ENCODE measurements at places on chromosomes 6 and 20. TPM values are rescaled to one million over a fixed set of nuclear protein-coding genes. Genes with fewer than 3 reads are reported as not detected.

RANBP9 gene
- 50.6 TPM for total RNA-seq

DNA sequence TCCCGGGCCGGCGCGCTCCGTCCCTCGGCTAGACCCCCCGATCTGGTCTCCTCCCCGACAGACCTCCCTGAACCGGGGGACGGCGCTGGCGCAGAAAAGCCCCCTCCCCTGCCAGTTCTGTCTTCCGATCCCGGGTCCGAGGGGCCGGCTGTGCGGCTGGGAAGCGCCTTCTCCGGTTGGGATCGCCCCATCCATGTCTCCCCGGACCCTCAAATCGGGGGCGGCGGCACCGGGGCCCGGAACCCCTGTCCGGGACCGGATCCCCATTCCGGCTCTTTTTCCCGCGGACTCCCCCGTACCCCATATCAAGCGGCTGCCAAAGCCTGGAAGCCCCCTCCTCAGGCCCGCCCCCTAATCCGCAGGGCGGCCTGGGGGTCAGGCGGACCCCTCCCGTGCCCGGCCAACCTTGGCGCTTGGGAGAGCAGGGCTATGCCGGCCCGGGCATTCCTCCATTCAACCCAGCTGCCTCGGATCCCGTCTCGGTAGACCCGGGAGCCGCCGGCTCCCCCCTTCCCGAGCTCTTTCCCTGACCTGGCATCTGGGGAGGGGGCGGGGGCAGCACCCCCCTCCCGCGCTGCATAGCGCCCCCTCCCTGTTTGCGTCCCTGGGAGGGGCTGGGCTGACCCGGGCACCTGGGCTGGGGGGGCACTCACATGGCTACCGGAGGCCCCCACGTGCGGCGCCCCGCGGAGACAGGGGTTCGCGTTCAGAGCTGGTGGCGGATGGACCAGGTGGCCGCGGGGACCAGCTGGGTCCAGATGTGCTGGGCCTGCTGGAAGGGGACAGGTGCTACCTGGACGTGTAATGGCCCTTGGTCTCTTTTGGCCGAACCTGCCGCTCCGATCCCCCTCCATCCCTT is 643 bp downstream of the DLGAP4 start:
- DNase-seq: no peak

GRCh38 chr6:5679270-5679669 is 327.5 kb downstream of the NRN1 start:
- DNase-seq: no peak

DNA sequence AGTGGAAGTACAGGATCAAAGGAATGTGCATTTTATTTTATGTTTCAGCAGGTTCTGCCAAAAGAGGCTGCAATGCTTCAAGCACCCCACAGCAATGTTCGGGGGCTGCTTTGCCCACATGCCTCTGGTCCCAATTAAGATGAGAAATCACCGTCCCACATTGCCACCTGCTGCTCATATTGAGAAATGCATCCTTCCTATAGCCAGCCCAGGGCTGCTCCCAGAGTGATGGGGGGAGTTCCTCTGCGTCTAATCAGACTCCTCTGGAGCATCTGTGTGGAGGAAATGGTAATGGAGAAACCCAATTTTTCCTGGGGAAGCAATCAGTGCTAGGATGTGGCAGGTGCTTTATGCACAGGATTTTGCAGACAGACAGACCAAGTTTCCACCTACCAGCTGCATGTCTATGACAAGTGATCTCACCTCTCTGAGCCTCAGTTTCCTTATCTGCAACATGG is 33.7 kb downstream of the PTGIS start:
- peak; percentile 82 for DNase-seq

GRCh38 chr6:155346957-155347356 is 32.7 kb upstream of the TFB1M start:
- DNase-seq: no peak

- DNase-seq: no peak
Observed at GRCh38 chr6:78076371-78076770, 423.5 kb downstream of the MEI4 start.

ABCF1 gene
- total RNA-seq: 36.4 TPM

MARCKS gene
- total RNA-seq: 127 TPM

IL20RA gene
- total RNA-seq: 4.6 TPM

DNMT3B gene
- 2.9 TPM for total RNA-seq

- no peak for DNase-seq
Observed at GRCh38 chr6:5274231-5274630, 12.9 kb downstream of the FARS2 start.

DNA sequence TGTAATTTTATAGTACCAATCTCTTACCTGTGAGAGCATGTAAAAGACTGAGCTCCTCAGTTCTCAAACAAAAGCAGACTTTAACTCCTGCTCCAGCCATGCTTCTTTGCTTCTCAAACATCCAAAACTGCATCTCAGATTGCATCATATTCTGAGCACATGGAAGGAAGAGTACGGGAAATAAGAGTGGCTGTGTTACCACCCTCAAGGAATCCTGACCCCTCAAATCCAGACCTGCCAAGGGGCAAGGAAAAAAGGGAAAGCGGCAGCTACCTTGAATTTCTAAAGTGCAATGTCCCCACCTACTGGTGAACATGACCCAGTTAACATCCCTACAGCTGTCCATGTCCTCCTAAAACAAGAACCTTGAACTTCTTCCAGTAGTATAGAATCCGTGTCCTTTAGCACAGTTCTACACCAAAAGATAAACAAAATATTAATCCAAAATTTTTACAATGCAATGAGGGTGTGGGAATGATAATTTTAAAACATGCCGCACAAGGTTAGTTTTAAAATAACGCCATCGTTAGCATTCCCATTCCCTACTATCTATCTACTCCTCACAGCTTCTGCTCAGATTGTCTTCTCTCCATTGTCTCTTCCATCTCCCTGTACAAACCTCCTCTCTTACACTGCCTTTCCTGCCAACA is 34.1 kb upstream of the HLA-DQB1 start:
- peak; percentile 86 for DNase-seq

GRCh38 chr20:29874476-29875202 is 1382.8 kb upstream of the DEFB115 start:
- no peak for DNase-seq

DNA sequence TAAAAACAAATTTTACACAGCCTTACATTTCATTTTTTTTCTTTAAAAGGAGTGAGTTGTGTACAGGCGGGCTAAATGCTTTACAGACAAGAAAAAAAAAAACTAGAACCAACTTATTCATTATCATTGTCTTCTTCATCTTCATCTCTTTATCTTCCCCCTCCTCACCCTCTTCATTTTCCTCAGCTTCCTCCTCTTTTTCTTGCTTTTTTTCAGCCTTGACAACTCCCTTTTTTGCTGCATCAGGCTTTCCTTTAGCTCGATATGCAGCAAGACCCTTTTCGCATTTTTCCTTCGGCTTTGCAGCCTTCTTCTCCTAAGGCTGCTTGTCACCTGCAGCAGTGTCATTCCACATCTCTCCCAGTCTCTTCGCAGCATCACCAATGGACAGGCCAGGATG is 86.9 kb upstream of the GCM1 start:
- no peak for DNase-seq

EPHA7 gene
- 5.6 TPM for total RNA-seq

ZNF391 gene
- total RNA-seq: 6.2 TPM

KHDC1L gene
- not detected for total RNA-seq

DNA sequence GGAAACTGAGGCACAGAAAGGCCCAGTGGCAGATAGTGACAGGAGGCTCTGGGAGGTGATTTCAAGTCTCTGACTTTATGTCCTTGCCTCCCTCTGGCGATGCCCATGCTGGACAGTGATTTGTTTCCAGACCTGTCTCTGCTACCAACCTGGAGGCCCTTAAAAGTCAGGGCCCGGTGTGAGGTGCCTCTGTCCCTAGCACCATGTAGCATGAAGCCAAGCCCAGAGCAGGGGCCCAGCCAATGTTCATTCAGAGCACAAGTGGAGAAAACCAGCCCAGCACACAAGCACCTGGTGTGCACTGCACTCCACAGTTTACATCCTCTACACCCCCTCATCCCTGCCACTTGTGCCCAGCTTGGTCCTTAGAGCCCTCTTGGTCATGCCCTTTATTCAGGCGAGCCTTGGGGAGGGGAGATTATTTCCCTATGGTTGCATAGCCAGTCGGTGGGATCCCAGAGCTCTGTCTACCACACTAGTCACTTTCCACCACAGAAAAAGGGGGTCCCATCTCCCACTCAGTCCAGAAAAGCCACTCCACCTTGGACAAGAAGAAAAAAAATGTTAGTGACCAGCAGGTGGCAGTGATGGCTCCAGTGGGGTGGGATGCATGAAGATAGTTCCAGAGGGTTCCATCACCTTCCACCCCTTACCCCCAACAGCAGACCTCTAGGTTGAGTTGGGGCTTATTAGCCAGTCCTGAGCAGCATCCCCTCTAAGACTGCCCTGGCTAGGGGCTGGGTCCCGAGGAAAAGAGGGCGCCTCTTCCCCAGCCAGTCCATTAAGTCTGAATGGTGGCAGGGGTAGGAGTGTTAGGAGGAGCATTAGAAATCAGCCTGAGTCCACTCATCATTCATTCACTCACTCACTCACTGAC is 30.9 kb downstream of the KIAA1755 start:
- DNase-seq: peak; percentile 38

PLEKHG1 gene
- total RNA-seq: 43.9 TPM

MICB gene
- 3.9 TPM for total RNA-seq

All from tongue (tissue), 3 donors.